ENCODE measurements at places on chromosomes 3 and 15.

DNA sequence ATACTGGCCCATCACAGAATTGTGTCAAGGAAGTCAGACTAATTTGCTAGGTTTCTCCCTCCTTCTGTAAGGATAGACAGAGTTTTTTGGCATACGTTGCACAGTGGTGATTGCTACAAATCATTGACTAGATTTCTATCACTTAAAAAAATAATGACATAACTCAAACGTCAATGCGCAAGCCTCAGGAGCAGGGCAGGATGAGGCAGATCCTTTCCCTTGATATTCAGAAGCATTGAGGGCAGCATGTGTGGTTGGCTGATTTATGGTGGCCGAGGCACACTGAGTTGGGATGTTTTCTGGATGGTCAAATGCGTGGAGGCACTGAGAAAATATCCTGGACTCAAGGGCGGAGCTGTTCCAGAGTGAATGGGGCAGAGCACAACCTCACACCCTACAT lies 14.4 kb downstream of the THSD4 start:
- DNase-seq, result no peak

- DNase-seq, result no peak
Measured at GRCh38 chr3:15333099-15333955, 941 bp upstream of the SH3BP5 start.

- no peak for DNase-seq
Measured at GRCh38 chr3:14225421-14225820, 46.8 kb downstream of the LSM3 start.

- no peak for DNase-seq
Measured at GRCh38 chr15:42064271-42064670, 30.1 kb downstream of the PLA2G4D start.
